ENCODE measurements at places on chromosomes 2 and 18.

GRCh38 chr2:17398770-17399169 lies 119.5 kb downstream of the RAD51AP2 start:
- no peak for DNase-seq

DNA sequence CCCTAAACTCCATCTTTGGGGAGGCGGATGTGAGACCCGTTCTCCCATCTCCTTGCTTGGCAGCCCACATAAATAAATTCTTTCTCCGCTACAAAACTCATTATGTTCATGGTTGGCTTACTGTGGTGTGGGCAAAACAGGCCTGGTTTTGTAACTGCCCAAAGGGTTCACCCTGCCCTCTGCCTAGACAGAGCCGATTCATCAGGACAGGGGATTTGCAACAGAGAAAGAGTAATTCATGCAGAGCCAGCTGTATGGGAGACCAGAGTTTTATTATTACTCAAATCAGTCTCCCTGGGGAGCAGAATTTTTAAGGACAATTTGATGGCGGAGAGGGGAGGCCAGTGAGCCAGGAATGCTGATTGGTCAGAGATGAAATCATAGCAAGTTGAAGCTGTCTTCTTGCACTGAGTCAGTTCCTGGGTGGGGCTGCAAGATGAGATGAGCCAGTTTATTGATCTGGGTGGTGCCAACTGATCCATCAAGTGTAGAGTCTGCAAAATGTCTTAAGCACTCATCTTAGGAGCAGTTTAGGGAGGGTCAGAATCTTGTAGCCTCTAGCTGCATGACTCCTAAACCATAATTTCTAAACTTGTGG lies 8.4 kb upstream of the RNF125 start:
- DNase-seq = peak; percentile 35

DNA sequence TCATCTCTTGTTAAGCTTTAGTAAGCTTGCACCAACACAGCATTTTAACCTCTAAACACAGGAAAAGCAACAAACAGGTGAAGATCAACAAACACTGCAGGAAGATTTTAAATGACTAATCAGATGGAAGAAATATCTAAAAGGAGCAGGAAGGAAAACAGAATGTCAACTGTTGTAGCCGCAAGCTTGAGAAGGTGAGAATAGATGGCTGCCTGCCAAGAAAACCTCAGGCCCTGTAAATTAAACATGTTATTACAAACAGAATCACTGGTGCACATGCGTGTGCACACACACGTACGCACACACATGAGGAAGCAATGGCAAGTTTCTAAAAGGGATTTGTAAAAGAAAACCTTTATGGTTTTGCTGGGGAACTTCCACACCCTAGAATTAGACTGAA lies 257.8 kb upstream of the GALNT5 start:
- no peak for DNase-seq

GRCh38 chr2:215765729-215766360 lies 247.5 kb downstream of the MREG start:
- no peak for DNase-seq

DNA sequence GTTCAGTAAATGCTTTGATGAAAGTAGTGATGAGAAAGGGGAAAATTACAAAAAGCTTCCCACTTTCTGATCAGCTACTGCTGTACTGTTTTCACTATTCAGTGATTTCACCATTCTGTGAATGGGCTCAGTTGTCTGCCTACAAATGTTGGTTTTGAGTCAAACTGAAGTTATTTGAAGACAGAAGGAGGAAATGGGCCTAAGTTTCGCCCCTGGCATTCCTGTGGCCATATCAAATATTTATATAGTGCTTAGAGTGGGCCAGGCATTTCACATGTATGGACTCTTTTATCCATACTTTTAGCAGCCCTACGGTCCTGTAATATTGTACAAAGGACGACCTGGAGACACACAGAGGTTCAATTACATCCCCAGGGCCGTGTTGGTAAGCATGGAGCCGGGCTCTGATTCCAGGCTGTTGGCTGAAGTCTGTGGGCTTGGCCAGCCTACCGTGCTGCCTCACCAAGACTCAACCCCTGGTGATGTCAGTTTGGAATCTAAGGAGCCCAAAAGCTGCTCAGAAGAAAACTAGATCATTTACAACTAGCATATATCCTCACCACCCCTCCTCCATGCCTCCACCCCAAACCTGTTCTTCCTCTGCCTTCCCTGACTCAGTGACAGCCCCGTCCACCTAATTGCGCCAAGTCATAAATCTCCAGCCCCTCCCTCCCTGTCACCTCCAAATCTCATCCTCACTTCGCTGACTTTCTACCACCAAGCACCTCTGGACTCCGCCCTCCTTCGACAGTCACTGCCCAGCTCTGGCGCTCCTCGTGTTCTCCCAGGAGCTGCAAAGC lies 10.1 kb upstream of the GRHL1 start:
- peak; percentile 61 for DNase-seq

DNA sequence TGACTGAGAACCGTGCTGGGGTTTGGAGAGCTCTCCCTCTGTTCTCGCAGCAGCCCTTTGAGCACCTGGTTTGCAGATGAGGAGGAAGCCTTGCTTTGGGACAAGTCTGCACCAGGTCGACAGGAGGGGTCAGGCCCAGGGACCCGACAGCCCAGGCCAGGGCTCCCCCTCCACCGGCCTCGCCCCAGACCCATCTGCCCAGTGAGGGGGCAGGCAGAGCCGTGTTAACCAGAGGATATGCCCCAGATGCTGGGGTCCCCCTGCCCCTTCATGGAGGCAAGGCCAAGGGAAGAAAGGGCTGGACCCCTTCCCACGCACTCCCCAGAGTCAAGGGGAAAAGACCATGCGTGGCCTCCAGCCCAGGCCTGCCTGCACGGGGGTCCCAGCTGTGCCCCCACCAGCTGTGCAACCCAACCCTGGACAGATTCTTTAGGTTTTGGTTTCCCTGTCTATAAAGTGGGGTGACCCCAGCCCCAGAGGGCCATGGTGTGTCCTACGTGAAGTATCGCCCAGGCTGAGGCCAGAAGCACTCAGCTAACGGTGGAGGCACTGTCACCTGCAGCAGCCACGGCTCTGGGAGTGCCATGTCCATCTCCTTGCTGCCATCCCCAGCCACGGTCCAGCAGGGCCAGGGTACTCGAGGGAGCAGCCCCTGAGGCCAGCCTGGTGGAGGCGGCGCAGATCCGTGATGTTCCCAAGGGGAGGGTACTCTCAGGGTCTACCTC lies 4.8 kb upstream of the SNED1 start:
- no peak for DNase-seq

DNA sequence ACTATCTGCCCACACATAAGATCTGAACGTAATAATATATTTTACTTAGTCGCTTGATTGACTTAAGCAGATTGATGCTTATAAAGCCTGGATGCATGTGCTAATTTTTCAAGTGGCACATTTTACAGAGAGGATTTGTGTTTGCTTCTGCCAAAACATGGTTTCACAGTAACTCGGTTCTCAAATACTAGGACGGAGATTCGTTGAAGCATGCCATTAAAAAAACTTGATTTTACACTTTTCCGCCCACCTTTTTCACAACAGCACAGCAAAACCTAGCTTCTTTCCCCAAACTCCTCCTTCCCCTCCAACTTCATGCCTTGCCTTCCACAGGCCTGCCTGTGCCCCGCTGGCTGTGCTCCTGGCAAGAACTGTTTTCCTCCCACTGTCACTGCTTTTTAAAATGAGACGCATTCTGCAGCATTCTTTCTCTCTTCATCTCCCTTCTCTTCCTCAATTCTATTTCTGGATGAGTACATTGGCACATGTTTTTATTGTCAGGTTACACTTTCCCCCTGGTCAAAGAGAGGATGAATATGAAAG lies 55.1 kb upstream of the LMAN1 start:
- no peak for DNase-seq

GRCh38 chr2:203578759-203579643 lies 43.9 kb upstream of the RAPH1 start:
- peak; percentile 79 for DNase-seq

GRCh38 chr2:127953128-127953718 lies 67.5 kb upstream of the AMMECR1L start:
- peak; percentile 38 for DNase-seq

GRCh38 chr18:48742304-48742703 lies 203.5 kb downstream of the CTIF start:
- DNase-seq = no peak

GRCh38 chr2:30514134-30514847 lies 67.2 kb downstream of the LCLAT1 start:
- DNase-seq = peak; percentile 80

DNA sequence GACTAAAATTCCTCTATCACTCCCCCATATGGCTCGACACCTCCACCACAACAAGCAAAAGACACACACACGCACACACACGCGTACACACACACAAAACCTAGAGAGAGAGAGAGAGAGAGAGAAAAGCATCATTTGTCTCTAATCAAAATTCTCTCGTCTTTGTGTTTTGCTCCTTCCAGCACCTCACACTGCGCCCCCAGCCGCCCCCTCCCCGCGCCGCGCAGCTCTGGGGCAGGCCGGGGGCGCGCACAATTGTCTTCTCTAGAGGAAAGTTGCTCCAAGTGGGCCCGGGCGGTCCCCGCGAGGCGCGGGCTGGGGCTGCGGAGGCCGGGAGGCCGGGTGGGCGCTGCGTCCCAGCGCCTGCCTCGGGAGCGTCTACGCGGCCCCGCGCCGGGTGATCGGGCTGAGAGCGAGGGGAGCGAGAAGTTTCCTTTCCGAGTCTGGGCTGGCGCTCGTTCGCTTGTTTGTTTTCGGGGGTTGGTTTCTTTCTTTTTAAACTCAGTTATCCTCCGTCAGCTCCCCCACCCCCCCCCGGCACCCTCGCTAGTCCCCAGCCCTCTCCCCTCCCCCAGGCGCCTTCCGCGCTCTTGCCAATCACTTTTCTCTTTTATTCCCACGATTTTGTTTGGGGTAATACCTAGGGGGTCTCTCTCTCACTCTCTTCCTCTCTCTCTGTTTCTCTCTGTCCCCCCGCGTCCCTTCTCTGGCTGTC lies 4.1 kb downstream of the ZEB2 start:
- DNase-seq = peak; percentile 66

DNA sequence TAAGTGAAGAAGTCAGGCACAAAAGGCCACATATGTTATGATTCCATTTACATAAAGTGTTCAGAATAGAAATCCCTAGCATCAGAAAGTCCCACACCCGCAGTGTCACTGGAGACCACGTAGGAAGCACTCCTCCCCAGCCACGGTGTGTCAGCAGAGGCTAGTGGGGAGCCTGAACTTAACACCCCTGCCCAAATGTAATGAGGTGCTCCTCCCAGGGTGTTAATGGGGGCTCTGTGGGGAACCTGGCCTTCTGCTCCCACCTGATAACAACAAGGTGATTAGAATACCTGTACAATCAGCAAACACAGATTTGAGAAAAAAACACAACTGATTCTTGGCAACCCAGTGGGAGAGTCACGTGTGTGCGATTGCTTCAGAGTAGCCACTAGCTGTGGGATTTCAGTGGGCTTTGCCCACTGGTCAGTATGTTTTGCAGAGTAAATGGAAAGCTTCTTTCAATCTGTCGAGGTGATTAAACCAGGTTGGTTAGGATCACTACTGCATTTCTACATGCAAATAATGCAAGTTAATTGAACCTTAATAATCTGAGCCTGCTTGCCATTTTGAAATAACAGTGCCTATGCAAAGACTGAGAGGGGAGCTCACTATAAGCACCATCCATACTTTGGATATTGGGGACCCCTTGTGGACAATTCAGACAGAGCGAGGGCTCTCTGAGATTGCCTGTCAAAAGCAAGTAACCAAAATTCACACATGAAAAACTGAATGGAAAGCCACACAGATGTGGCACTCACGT lies 20.6 kb upstream of the ATRAID start:
- peak; percentile 76 for DNase-seq

DNA sequence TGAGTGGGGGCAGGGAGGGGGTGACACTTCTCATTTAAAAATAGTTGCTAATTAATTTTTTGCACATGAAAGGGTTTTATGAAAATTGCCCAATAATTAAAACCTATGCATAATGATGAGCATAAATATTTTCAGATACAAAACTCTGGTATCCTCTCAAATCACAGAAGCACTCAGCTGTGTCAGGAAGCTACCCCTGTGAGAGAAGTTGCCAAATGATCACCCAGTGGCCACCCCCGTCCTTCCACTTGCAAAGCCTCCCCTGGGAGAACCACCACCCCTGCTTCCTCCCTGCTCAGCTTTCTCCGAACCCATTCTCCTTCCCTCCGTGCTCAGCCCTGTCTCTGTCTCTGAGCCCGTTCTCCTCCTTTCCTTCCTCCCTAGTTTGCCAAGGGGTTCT lies 400.2 kb upstream of the SALL3 start:
- no peak for DNase-seq

Measured in fibroblast of mammary gland (primary cell).